C1 segment of cervical spinal cord (tissue), 14 donors: ENCODE measurements at places on chromosomes 7 and 10.

DNA sequence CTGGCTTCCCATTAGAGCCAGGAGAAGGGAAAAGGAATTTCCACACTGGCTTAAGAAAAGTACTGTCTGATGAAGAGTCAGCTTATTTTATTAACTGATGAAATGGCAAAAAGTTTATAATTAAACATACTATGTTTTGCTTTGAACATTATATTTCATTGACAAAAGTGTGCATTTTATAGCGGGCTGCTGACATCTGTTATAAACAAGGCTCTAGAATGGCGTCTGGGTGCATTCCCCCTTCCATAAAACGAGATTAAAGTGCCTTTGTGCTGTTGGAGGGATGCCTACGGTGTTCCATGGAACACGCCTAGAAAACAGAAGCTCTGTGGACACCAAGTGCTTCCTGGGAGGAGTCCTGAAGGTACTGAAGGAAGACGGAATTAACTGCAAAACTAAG lies 220.2 kb downstream of the SNX10 start:
- no peak for DNase-seq

DNA sequence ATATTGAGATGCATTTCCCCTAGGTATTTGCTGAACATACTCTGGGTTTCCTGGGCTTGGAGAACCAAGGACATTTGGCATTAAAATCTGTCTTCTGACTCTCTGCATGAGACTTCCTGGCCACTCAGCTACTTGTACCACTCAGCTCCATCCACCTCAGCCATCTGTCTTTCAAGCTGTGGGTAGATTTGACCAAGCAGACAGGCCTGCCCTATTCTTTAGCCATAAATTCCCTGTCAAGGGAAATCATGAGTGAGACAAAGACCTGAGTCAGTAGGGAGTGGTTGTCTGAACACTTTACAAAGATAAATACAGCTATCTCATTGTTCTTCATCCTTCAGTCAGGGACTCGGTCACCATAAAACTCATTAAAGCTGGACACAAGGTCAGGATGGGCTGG lies 399.1 kb downstream of the GPAM start:
- no peak for DNase-seq

DNA sequence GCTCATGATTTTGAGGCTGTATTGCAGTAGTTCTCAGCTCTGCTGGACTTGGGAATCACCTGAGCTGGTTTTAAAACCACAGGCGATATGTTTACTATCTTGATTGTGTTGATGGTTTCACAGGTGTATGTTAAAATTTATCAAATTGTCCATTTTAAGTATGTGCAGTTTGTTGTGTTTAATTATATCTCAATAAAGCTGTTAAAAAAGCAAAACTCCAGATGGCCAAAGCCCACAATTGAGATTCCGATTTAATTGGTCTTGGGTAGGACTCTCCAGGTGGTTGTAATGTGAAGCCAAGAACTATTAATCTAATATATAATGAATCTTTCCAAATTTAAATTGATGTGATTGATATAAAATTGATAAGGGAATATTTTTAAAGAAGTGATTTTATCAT lies 48.6 kb downstream of the NRCAM start:
- DNase-seq = no peak

DNA sequence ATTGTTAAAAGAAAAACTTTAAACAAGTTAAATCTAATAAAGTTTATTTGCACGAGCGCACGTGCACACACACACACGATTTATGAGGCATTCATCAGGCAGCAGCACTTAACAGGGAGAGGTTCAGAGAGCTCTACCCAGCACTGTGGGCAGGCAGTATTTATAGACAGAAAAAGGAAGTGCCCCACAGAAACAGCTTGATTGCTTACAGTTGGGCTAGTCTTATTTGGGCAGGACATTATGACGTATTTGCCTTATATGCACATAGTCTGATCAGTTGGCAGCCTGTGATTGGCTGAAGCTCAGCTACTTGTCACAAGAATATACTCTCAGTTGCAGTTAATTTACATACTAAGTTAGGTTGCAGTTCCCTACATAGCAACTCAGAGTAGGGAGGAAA lies 1.2 kb upstream of the SDHAF3 start:
- DNase-seq = no peak

- DNase-seq = no peak
Measured at GRCh38 chr7:6273380-6273837, 985 bp upstream of the CYTH3 start.

DNA sequence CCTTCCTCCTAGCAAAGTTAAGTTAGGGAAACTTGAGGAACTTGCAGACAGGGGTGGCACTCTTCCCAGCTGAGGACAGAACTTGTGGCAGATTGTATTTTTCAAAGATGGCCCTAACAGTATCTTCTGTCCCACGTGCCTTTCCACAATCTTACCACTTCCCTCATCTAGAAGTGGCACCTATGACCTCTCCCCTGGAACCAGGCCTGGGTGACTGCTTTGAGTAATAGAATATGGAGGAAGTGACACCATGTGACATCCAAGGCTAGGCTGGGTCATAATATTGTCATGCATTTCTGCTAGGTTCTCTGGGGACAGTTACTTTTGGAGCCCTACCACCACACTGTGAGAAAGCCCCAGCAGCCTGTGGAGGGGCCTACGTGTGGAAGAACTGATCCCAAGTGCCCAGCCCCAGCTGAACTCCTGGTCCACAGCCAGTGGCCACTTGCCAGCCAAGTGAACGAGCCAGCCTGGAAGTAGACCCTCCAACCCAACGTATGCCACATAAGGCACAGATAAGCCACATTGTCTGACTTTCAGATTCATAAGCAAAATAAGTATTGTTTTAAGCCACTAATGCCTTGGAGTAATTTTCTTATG lies 193.7 kb downstream of the PTPN20 start:
- DNase-seq = no peak

GRCh38 chr10:49827297-49827696 lies 65.2 kb upstream of the OGDHL start:
- DNase-seq = no peak
